NCI-H524 treated with DMSO at 0.1 percent for 48 hours (cell line): ENCODE measurements at places on chromosomes 13 and 19.
A peak's percentile ranks its signal among the peaks of the same experiment; 100 is the strongest.

- DNase-seq: no peak
Measured at GRCh38 chr13:27258637-27259386, 7.5 kb downstream of the RPL21 start.

DNA sequence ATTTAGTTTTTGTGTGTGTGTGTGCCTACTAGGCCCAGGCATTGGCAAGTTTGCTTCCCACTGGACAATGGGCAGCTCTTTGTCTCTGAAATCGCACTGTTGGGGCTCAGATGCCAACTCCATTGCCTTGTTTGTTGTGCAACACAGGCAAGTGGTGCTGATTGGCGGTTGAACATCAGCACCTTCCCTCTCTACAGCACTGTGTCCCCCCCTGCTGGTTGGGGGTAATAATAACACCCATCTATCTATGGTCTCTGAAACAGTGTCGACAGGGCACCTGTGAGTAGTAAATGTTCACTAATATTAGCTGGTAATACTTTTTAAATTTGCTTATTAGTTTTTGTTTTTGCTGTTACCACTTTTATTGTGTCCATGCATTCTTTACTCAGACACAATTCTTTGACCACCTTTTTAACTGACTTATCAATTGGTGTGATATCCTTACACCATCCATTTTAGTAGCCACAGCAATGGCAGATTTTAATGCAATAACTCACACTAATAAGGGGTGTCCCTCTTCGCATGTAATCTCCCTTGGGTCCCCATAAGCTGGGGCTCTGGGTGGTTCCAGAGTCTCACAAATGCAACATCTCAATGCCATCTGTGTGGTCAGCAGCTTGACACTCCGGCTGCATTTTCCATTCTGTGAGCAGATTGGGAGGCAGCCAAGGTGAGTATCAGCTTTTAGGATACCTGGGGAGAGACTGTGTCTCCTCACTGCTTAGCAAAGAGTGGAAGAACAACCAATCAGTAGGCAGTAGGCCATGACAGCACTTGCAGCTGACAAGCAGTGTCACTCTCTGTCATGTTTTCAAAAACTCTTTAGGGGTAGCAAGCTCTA, 47.7 kb upstream of the UQCRFS1 start:
- DNase-seq: no peak

DNA sequence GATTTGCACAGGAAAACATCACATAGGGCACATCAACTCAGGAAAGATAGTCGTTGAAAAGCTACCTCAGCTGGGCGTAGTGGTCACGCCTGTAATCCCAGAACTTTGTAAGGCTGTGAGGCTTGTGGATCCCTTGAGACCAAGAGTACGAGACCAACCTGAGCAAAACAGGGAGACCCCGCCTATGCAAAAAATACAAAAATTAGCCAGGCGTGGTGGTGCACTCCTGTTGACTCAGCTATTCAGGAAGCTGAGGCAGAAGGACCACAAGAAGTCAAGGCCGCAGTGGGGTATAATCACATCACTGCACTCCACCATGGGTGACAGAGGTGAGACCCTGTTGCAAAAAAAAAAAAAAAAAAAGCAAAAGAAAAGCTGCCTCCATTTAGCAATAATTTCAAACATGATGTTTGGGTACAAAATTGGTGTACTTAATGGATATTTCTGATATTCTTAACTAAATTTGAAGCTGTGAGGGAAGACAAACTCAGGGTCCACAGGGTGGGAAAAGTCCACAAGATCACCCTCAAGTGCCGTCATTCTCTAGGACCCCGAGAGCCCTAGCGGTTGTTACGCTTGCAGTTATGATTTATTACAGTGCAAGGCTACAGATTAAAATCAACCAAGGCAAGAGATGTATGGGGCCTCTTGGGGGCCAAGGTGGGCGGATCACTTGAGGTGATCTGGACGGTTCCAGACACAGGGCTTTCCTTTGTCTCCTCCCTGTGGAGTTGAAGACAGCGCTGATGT, 42.5 kb upstream of the LDLR start:
- DNase-seq: no peak

DNA sequence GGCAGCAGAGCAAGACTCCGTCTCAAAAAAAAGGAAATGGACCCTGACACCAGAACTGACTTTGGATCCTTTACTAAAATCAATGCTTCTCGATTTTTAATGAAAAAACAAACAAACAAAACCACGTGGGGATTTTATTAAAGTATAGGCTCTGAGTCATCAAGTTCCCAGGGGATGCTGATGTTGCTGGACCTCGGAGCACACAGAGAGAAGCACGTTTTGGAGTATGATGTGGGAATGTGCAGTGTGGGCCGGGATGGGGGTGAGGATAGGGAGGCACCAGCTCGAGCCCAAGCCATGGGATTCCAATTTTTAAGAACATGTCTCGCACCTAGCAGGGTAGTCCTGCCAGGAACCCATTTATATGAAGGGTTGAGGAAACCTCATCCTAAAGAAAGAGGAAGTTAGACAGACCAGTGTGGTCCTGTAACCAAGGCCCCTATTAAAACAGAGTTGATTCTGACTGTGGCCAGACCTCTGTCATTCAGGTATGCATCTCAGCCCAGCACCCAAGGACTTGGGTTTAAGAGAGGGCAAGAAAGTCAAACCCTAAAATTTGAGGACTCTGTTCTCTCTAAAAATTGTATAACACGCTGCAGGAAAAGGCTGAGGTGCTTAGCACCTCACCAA, 6.4 kb downstream of the FLT1 start:
- no peak for DNase-seq

DNA sequence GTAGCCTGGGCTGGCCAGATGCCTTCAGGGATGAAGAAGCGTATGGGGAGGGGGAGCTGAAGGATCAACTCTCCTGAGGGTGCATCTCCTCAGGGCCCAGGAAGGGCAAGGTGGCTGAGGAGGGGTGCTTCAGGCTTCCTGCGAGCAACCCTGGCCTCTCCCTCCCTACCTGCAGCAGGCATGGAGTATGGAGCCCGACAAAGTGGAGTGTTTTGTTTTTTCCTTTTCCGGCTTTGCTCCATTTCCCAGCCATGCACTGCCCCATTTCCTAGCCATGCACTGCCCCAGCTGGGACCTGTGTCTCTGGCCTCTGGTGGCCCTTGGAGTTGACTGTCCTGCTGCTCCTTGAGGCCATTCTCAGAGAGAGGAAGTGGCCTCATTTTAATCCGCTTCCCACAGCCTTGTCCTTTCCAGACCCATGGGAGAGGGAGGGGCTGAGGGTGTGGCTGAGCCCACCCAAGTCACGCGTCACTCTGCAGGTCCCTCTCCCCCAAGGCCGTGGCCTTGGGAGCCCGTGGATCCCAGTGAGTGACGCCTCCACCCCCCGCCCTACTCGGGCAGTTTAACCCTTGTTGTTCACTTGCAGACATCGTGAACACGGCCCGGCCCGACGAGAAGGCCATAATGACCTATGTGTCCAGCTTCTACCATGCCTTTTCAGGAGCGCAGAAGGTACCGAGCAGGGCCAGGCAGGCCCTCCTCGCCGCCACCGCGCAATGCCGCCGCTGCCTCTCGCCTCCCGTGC, 34.4 kb downstream of the CAPN12 start:
- DNase-seq: no peak

- DNase-seq: peak; percentile 29
Measured at GRCh38 chr13:90533866-90534265, 813.6 kb upstream of the MIR17HG start.

DNA sequence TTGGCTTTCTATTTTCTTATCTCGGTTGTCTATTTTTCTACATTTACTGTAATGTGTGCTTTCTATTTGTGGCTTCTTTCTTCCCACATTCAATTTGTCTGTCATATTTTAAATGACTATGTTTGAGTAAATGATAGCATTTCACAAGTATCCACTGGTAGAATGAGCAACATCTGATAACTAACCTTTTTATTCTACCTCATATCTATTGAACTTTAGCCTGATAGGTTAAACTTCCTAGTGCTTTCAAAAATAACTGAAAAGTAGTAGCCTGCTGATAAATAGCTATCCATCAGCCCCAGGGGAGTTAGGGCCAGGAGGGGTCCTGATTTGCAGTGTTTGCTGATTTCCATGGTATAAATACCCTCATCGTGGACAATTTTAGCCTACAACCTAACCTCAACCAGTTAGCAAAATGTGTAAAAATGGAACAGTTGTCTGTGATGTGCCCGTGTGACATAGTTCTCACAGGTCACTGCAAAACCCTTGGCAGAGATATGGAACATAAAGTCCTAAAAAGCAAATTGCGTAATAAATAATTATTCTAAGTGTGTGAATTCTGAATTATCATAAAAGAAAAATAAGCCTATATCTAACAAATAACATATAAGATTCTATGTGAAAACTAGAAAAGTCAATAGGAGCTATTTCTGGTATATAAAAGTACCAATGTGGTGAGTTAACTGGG, 32.1 kb downstream of the KCTD12 start:
- DNase-seq: no peak

- DNase-seq: no peak
Measured at GRCh38 chr19:56377105-56377924, 16.0 kb downstream of the ZNF582 start.

DNA sequence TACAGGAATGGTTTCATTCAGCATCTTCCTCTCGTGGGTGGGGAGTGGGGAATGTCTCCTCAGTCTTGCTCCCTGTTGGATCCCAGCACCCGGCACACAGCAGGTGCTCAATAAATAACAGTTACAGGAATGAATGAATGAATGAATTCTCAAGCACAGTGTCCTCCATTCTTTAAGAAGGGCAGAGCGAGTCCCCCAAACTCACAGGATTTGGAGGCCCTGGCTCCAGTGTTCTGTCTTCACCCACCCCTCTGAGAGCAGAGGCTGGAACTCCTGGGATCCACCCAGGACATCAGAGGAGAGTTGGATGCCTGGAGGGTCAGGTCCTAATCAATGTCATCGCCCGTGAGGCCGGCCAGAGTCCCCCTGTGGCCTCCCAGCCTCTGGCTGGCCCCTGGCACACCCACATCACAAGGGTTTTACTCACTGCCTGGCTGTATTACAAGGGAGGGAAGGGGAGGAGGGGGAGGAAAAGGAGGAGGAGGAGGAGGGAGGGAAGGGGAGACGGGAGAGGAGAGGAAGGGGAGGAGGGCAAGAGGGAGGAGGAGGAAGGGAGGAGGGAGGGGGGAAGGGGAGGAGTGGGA, 8.7 kb upstream of the CREB3L3 start:
- no peak for DNase-seq

GRCh38 chr13:99356262-99357091, 49.3 kb upstream of the GPR183 start:
- no peak for DNase-seq

DNA sequence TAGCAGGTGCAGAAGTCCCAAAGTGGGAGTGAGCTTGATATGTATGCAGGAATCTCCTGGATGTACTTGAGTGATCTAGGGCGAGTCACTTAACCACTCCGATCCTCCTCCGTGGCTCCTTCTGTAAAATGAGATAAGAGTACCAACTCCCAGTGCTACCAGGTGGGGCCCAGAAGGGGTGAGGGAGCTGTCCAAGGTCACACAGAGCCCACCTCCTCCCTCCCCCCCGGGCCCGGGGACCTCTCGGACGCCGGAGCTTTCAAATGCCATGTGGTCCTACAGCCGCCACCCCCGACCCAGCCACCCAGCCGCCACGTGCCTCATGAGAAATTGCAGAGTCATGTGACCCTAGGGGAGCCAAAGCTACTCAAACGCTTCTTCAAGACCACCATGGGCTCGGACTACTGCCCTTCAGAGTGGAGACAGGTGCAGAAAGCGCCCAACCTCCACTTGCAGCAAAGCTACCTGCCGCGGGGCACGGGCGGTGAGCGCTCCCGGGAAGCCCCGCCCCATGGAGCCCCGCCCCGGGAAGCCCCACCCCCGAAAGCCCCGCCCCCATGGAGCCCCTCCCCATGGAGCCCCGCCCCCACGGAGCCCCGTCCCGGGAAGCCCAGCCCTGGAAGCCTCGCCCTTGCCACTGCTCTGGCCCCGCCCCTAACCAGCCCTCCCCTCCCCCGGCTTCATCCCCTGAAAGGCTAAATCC, 10.1 kb upstream of the ZNF358 start:
- no peak for DNase-seq

- no peak for DNase-seq
Measured at GRCh38 chr13:113742000-113742441, 17.0 kb upstream of the TMEM255B start.

GRCh38 chr19:35122687-35123551, 7.3 kb downstream of the FXYD3 start:
- no peak for DNase-seq

DNA sequence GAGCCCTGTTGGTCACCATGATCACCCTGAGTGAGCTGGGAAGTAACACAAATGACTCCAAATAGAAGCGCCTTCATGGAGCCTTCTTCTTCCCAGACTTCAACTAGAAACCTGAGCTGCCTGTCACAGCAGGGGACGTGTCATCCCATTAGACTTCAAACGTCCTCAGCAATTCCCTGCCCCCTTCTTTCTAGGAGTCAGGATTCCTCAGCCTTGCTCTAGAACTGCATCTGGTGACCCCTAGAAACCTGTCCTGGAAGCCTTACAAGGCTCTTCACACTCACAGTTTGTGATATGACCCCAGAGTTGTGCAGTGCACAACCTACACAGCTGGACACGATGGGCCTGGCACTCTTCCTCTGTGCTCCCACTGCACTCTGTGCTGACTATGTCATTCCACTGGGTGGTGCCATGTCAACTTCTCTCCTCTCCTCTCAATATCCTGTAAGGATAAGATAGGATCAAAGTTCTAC, 23.6 kb upstream of the TTYH1 start:
- no peak for DNase-seq

DNA sequence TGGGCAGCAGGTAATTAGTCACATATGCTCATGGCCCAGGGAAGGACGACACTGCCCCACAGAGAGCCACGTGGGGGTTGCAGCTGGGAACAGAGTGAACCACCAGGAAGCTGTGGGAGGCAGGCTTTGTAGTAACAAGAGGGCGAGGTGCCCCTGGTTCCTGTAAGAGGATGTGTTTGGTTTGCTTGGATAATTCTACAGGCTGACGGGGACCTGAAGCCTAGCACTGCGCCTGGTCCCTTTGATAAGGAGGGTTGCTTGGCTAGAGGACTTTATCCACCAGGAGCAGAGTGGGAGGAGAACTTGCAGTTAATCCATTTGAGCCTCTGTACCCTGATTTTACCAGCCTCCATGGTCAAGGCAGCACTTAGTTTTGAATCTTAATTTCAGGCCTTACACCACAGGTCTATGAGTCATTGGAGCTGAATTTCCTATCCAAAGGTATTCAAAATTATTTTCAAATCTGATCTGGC, 67.4 kb upstream of the CLDN10 start:
- peak; percentile 43 for DNase-seq

DNA sequence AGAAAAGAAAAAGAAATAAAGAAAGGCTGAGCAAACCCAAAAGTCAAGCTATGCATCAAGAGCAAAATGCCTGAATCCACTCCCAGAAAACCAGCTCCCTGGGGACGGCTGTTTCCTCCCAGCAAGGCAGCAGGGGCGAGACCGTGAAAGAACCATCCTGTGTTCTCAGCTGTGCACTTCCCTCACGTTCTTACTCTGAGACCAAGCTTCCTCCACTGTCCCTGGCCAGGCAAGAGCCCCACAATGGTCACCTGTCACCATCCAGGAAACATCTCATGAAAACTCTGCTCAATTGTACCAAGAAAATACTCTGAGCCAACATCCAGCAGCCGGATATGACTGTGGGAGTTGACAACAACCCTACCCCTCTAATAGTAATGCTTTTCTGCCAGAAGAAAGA, 22.9 kb downstream of the RAB20 start:
- DNase-seq: no peak

- no peak for DNase-seq
Measured at GRCh38 chr13:77916488-77916887, 2.1 kb downstream of the EDNRB start.
